ENCODE measurements at places on chromosomes 11 and 22.

GRCh38 chr11:77125191-77125590 lies 2.9 kb upstream of the MYO7A start:
- DNase-seq = no peak

GRCh38 chr11:44627165-44627789 lies 61.8 kb downstream of the CD82 start:
- DNase-seq = no peak

DNA sequence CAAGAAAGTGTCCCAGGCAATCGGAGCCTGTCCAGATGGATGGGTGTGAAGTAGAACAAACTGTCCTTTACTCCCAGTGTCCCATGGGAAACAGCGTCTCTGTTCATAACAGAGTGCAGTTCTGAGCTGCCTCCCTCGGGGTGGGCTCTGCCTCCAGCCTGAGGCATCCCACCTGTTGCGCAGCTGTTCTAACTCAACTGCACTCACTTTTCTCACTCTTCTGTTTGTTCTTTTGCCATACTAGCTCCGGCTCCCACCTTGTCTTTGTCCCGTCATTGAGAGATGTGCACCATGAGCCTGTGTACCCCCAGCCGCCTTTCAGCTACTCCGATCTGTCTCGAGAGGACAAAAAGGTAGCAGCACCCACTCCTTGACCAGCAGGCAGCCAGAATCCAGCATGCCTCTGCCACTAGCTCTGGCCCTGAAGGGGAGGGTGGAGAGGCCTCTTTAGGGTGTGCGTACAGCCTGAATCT lies 20.7 kb upstream of the CDC42EP2 start:
- no peak for DNase-seq

DNA sequence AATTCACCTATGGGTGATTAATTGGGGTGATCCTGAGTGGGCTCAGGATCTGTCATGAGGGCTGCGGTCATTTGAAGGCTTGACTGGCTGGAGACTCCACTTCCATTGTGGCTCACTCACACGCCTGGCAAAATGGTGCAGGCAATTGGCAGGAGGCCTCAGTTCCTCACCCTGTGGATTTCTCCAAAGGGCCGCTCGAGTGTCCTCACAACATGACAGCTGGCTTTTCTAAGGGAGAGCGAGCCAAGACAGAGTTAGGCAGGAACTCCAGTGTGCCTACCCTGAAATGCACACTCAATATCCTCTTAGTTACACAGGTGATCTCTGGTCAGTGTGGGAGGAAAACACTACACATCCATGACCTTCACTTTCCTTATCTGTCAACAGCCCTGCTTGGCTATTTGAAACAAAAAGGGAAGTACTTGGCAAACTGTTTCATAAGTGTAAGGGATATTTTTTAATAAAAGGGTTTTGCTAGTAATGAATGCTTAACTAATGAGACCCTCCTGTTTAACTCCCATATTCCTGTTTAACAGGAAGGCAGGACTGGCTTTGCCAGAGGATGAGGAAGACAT lies 25.7 kb downstream of the OSBP2 start:
- DNase-seq = no peak

DNA sequence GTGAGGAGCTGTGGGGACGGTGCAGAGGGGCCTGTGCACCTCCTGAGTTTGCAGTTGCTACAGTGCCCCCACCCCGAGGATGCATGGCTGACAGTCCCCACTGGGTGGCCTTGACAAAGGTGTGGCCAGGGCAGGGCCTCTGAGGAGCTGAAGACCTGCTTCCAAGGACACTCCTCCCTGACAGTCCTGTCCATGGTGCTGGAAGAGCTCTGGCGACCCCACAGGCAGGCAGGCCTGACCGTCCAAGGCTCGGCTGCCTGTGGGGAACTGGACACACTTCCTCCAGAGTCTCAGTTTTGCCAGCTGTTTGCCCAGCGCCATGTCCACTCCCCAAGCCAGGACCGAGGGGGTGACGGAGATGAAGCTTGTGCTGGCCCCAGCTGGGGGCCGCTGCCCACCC lies 32.7 kb downstream of the BRSK2 start:
- DNase-seq = no peak

DNA sequence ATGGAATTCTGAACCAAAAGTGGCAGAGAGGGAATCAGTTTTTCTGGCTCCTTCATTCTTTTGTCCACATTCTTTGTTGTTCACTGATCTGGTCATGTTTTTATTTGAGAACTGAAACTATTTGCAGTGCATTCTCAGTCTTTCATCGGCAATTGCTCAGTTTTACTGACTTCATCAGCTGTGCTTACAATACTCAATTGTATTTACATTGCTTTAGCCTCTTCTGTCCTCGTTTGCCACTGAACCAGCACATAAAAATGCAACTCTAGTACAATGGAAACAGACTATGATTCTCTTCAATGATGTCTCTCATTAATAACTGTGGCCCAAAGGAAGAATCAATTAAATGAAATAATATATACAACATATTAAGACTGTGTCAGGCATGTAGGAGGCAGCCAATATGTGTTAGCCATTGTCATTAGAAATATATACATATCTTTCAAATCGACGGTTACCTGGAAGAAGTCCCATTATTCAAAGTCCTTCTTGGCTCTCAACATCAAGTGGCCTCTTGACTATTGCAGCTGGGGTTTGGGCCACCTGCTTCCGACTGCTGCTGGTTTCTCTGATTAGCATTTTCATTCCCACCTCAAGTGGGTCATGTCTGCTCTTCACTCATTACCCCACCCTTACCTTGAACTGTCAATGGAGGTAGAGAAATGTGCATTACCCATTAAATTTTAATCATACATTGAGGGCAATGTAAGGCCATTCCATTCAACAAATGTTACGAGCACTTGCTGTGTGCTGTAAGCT lies 600.1 kb downstream of the INSC start:
- DNase-seq = no peak

- DNase-seq = no peak
Measured at GRCh38 chr11:71079795-71080194, 172.6 kb downstream of the SHANK2 start.

- DNase-seq = no peak
Measured at GRCh38 chr11:708511-708910, 2.5 kb downstream of the EPS8L2 start.

DNA sequence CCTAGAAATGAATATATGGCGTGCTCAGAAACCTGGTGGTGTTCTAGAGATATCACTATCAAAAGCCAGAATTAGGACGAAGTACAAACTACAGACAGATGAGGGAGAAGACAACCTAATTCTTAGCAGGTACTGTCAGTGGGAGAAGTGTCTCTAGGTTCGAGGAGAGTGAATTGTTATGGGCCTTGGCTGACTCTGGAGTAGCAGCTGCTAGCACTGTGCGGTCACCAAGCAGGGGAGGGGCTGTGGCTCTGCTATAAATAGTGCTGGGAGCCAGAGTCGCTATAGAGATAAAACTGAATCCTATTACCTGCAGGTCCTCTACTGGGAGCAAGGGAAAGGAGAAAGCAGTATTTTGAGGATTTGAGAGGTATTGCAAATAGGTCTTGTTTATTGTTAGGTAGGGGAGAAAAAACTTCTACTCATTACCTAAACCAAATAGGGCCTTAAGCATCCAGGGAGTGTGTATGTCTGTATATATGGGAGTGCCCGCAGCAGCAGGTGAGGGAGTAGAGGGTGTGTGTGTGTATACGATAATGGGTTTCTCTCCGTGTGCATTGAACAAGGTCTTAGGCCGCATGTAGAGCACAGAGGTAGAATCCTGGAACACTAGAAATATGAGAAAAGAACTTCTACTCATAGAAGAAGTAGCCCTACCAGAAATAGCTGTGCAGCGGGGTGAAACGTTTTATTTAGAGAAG lies 2.2 kb downstream of the MADD start:
- DNase-seq = peak; percentile 35

DNA sequence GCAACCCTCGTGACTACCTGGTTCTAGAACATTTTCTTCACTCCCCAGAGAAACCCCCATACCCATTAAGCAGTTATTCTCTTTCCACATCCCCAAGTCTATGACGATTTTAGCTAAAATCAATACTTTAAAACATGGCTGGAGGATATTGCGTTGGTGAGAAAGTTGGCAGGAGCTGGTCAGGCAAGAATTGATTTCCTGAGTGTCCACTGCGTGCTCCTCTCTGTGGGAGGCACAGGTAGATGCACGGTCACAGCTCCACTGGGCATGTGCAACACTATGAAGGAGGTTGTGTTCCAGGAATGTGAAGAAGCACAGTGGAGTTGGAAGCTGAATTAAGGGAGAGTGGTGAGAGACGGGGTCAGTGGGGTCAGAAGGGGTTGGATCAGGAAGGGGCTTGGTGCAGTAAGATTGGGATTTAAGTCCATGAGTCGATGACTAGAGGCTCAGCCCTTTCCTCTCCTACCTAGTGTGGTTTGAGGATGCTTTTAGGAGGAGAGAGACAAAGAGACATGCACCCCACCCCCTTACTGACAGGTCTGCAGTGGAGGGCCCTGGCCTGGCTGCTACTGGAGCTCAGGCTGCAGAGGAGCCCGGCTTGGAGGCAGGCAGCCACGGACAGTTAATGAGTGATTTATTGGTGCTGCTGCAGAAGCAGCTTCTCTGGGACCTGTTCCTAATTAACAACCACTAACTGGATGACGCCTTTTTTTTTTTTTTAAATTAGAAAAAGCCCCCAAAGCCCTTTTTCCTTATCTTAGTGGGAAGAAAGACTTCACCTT lies 395.6 kb downstream of the TENM4 start:
- DNase-seq = no peak

GRCh38 chr11:65069217-65069616 lies 10.9 kb upstream of the NAALADL1 start:
- no peak for DNase-seq

DNA sequence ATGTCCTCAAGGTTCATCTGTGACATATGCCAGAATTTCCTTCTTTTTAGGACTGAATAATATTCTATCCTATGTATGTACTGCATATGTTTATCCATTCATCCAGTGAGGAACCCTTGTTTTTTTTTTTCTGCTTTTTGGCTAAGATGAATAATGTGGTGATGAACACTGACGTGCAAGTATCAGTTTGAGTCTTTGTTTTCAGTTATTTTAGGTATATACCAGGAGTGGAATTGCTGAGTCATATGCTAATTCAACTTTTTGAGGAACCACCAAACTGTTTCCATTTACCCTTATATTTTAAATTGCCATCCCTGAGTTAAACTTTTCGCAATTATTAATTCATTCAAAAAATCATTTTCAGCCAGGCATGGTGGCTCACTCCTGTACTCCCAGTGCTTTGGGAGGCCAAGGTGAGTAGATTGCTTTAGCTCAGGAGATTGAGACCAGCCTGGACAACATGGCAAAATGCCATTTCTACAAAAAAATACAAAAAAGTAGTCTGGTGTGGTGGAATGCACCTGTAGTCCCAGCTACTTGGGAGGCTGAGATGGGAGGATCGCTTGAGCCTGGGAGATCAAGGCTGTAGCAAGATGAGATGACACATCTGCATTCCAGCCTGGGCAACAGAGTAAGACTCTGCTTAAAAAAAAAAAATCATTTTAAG lies 64.2 kb downstream of the MICAL2 start:
- DNase-seq = no peak

DNA sequence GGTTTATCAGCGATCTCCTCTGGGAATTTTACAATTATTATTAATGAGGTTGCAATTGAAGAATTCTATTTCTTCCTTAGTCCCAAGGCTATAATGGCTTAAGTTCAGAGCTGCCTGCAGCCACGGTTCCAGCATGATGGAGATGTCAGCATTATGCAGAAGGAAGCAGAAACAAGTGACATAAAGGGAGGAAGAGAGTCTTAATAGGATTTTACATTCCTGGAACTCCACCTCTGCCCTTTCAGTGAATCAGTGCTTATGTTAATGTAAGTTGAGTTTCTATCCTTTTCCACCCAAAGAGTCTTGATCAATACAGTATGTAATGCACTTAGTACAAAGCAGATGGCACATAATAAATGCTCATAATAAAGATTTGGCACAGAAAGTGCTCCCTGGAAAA lies 11.6 kb upstream of the NRGN start:
- DNase-seq = no peak

DNA sequence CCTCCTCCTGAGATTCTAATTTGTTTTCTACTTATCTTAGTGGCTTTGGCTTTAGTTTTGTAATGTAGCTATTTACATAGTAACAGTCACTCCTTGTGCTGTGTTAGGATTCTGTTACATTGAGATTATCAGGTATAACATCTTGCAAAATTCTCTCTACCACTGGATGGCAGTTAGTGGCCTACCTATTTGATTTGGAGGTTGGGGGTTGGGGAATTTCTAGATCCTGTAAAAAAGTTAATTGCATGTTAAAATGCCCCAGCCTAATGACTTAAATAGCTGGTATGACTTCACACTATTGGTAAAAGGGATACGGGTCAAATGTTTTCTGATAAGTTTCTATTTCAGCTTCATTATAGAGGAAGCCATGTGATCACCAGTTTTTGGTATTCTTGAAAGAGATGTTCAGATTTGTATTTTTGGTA lies 2.8 kb downstream of the GRK3 start:
- no peak for DNase-seq

- DNase-seq = no peak
Measured at GRCh38 chr22:36660931-36661330, 42.6 kb downstream of the CACNG2 start.

- no peak for DNase-seq
Measured at GRCh38 chr11:32266601-32267000, 168.7 kb downstream of the WT1 start.

- no peak for DNase-seq
Measured at GRCh38 chr11:120032766-120033390, 105.0 kb downstream of the TRIM29 start.

GRCh38 chr11:1632053-1632714 lies 2.6 kb downstream of the KRTAP5-5 start:
- DNase-seq = no peak

- DNase-seq = no peak
Measured at GRCh38 chr11:22703040-22703439, 36.6 kb downstream of the GAS2 start.

DNA sequence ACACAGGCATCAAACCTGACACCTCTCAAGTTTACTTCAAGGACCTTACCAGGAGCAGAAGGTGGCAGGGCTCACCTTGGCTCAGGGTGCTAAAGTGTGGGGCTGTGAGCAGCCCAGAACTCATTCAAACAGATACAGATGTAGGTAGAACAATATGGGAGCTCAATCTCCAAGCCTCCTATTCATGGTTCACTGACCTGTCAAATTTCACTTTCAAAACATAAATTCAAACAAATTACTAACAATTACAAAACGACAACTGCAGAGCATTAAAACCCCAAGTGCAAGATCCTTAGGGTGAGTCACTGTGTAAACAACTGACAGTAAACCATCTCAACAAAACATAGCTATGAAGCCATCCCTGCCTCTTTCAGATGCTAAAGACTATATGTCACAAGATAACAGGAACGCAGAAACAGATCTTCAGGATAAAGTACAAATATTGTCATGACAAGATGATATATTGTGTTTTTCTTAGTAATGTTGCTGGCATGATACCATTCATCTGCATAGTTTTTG lies 303.5 kb upstream of the ANO3 start:
- DNase-seq = no peak

DNA sequence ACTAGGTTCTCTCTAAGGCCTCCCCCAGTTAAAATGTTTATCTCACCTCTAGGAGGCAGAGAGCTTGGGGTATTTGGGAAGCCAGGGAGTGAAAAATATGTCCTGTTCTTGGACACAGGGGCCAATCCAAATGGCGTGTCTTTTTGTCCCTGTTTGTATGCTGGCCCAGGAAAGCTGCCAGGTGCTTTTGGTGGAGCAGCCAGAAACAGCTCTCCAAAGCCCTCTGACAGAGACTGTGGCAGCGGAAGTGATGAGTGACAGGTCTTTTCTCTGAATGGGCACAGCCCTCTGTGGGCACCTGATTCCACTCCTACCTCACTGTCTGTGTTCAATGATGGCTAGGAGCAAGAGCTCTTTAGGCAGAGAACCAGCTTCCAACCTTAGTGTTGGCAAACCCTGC lies 106.4 kb upstream of the KIRREL3 start:
- no peak for DNase-seq

Data from GM19239 (cell line).